ENCODE measurements at places on chromosomes 4 and X.

DNA sequence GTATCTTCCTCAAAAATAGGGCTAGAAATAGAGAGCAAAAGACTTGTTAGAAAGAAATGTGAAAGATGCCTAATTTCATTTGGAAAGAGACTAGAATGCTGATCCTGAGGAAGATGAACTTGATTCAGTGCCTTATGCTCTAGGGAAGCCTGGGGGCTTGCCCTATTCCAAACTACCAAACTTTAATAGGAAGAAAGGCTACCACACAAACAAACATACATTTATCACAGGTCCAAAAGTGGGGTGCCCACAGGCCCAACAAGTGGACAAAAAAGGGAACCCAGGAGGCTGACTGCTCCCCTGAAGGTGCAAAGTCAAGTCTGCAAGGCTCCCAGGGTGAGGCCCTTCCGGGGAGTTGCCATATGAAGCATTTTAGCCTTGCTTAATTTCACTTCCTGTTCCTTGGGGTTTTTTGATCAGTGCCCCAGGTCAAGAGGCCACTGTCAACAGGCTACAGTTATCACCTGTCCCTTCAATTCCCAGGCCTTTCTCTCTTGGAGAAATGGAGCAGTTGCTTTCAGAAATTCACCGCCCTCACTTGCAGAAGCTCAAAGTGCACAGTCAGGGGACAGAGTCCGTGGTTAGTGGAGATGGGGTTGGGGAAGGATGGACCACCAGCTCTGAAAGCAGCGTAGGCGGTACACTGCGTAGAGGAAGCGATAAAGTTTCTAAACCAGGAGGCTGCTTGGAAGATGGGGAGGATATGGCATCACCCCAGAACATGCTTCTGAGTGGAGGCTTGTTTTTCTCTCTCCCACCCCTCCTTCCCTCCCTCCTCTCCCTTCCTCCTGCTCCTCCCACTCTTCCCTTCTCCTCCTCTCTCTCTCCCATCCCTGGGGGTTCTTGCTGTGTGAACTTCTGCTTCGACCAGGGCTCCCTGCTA, 36.4 kb downstream of the TMEM154 start:
- DNase-seq, result no peak

GRCh38 chr4:25486171-25486570, 109.1 kb downstream of the ANAPC4 start:
- DNase-seq, result no peak

GRCh38 chr4:149716728-149717127, 98.9 kb downstream of the IQCM start:
- no peak for DNase-seq

DNA sequence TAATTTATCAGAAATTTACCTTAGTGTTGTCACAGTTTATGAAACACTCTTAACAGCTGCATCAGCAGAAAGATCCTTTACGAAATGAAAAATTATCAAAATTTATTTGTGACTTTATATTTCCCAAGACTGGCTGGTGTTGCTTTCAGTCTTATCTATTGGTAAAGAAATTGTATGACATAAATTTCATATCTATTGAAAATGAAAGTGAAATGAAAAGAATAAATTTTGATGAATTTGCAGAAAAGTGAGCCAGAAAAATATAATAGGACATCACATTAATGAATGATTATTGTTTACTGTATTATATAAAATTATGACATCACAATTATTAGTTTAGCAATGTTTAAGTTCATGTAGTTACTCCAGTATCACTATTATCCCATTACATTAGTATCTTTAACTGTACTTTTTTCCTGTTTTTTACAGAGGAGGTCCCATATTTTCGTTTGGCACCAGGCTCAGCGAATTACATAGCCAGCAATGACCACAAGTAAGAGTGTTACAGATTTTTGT, 13.2 kb upstream of the TMEM165 start:
- no peak for DNase-seq

- no peak for DNase-seq
These were observed 16.7 kb downstream of the GAB3 start for GRCh38 chrX:154734061-154734781.

GRCh38 chr4:3441501-3442459, at the start of gene HGFAC:
Gene HGFAC, plus strand, starts transcription at chr4:3441968. Its CDS starts 34 bp downstream, at chr4:3442002.
- no peak for DNase-seq

GRCh38 chr4:122450847-122451246, 5.7 kb downstream of the IL2 start:
- DNase-seq, result peak; percentile 45

DNA sequence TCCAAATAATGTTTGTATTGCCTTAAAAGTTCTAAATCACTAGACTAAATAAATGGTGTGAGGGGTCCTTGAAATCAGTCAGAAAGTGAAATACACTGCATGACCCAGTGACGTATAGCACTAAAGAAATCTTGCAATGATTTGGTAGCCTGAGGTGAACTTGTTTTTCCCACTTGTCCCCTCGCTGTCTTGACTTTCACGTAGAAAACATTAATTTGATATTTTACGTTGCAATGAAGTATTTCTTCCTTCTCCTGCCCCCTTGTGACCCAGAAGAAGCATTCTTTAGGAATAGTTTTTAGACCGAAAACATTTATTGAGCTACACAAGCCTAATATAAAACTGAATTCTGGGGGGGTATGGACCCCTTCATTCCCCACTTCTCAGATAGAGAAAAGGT, 3.7 kb downstream of the KLB start:
- no peak for DNase-seq

- DNase-seq, result no peak
These were observed 230.3 kb upstream of the PGRMC2 start for GRCh38 chr4:128517739-128518510.

DNA sequence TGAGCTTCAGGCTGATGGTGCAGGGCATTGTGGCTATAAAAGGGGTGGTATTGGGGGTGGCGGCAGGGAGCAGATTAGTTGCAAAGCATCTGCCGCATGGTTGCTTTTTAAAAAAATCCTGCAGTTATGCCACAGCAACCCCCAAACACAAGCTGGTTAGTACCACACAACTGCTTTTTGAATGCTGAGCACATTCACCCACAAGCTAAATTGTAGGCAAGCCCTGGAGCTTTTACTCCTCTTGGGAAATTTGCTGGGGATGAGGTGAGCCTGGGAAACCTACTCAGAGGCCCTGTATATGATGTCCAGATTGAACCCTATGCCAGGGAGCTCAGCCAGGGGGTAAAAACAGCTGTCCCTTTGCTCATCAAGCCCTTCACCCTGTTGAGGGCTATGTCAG, 33.8 kb upstream of the TRIM2 start:
- DNase-seq, result no peak

GRCh38 chr4:165367040-165367439, 11.8 kb upstream of the CPE start:
- DNase-seq, result no peak

- DNase-seq, result no peak
These were observed 269.1 kb upstream of the ZFP42 start for GRCh38 chr4:187726485-187726884.

DNA sequence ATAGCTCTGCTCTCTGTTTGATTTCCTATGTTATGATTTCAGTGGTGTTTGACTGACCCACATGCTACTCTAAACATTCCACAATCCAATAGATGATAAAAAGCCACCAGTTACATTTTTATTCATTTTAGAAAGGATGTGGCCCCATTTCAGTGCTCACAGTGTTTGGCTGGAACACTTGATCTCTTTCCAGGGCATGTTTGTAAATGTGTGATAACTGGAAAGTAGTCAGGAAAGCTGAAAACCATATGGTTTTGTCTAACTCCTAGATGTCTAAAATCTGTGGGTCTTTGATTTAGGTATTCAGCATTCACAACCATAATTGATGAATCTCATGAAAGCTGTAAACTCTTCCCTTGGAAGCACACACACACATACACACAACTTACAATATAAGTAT, 904.9 kb upstream of the AGA start:
- DNase-seq, result no peak

DNA sequence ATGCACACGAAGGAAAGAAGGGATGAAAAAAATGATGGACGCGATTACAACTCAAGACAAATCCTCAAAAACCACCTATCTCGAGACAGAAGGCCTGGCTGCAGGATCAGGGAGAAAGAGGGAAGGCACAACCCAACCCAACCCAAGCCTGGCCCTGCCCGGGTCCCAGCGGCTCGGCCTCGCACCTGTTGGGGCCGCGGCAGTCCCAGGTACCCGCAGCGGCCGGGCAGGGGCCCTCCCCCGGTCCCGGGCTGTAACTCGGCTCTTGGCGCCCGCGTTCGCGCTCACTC, 464 bp downstream of the RASGEF1B start:
- DNase-seq, result no peak

DNA sequence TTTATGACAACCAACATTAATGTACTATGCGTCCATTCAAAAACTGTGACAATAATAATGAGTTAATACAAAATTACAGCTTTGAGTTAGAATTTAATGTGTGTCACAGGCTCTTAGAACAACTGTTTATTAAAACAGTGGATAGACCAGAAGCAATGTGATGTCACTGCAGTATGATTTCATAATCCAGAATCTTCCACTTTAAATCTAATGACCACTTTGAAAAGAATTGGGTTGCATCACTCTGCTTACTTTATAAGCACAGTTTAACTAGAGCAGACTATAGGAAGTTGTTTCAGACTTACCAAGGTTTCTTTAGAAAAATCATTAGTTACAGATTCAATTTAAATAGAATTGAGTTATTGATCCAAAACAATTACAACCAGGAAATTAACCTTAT, 758.5 kb downstream of the KCTD8 start:
- no peak for DNase-seq

DNA sequence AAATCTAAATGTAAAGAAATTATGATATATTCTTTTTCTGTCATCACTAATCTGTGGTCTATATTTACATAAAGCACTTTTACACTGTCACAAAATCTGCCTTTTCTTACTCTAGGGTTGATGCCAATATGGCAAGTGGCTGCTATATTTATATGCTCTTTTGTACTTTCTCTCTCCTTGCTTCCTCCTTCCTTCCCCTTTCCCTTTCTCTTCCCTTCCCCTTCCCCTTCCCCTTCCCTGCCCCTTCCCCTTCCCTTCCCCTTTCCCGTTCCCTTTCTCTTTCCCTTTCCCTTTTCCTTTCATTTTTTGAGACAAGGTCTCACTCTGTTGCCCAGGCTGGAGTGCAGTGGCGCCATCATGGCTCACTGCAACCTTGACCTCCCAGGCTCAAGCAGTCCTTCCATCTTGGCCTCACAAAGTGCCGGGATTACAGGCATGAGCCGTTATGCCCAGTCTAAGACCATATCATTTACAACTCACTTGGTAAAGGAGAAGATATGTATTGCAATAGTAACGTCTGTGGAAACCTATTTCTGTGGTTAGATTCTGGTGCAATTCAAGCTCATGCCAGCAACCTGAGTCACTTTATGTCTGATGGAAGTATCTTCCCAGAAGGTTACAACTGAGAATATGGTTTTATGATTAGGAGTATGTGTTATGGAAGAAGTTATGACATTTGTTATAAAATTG, 13.9 kb upstream of the PLAC8 start:
- no peak for DNase-seq

GRCh38 chr4:766559-767283, 59.2 kb downstream of the CPLX1 start:
- no peak for DNase-seq

DNA sequence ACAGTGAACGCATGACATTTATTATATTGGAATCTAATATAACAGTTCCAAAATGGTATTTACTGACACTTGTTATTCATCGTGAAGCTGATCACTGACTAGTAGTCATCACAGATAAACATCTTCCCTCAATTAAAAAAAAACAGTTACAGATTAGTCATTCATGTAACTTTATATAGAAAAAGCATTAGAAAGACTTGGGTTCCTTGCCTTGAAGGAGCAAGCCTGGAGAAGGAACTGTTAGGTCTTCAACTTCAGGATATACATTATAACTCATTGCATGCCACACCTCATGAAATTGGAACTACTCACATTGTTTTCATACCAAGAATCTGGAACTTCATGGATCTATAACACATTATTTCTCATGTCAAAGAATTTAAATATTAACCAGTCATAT, 317.7 kb downstream of the CCSER1 start:
- DNase-seq, result no peak

- no peak for DNase-seq
These were observed 40.1 kb downstream of the TET2 start for GRCh38 chr4:105186701-105187161.

DNA sequence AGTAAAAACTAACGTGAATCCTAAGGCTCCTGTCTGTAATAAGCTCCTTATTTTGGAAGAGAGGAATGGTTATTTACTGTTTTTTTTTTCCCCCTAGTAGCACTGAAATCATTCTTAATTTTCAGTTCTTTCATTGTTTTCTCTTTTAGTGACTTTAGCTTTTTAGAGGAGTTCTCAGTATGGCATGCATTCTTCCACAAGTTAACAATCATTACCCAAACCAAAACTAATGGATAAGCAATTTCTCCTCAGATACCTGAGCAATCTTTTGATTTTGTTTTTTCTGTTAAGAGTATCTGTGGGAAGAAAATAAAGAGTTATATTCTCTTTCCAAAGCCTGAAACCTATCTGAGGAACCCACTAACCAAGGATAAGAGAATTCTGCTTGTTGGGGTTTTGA, 16.7 kb upstream of the PPA2 start:
- no peak for DNase-seq

DNA sequence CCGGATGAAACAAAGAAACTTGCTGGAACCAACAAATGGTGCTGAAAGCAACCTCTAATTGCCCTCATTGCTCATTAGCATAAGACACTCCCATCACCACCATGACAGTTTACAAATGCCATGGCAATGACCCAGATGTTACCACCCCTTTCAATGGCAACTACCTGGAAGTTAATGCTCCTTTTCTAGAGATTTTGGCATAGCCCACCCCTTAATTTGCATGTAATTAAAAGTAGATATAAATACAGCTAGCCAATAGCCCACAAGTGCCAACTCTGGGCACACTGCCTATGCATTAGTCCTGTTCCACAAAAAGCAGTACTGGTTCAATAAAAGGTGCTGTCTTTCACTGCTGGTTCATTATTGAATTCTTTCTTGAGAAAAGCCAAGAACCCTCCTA, 410.3 kb upstream of the PPP1R2C start:
- DNase-seq, result no peak

DNA sequence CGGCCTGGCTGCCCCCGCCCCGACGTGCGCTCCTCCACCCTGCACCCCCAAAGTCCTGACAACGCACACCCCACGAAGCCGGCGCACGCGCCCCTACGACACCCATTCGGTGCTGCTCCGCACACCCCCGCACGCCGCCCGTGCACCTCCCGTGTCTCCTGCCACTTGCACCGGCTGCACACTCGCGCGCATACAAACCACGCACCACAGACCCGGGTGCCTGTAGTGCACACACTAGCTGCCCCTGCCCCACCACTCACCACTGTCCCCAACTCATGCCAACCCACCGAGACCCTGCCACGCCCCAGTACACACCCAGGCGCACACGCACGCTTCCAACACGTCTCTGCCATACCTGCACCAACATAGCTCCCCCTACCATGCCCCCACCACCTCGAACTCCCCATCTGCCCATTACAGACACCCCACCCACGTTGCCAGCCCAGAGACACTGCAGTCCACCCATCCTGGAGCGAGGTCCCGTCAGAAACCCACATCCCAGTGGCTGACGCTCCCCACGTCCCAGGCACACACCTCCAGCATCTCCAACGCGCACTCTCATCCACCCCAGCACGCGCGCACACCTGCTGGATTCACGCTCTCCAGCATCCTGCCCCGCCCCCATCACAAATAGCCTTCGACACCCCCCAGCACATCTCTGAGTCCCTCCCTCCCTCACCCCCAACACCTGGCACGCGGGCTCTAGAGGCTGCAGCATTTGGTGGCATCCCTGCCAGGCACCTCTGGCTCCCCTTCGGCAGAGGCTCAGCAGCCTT, 4.2 kb upstream of the DUSP9 start:
- no peak for DNase-seq
